ENCODE measurements at places on chromosomes 2 and 18.

GRCh38 chr2:39435234-39435633 lies 1.9 kb downstream of the MAP4K3 start:
- H3K4me3 ChIP-seq = peak overlapping the region; percentile 92
- H3K4me1 ChIP-seq = peaks cover 42% of the 10 kb centered on the region
- no peaks in the 10 kb centered on the region for H3K27me3 ChIP-seq
- no peak overlapping the region for H3K27ac ChIP-seq
- no peak for DNase-seq

DNA sequence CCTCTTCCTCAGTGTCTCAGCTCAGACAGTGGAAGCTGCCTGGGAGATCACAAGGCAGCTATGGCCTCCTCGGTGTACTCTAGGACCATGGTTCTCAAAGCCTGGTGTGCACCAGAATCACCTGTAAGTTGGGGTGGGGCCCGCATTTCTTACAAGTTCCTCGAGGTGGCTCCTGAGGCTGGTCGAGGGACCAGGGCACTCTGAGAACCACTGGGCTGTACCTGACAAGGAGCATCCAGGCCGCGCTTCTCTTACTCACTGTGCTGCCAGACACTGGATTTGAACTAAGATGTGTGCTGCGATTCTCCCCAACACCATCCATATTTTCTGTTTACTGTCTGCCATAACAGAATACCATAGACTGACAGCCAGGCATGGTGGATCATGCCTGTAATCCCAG lies 59.5 kb downstream of the DIPK1C start:
- H3K4me1 ChIP-seq = peaks cover 9% of the 10 kb centered on the region
- DNase-seq = no peak
- H3K4me3 ChIP-seq = no peak overlapping the region
- H3K27ac ChIP-seq = no peak overlapping the region
- H3K36me3 ChIP-seq = no peaks in the 10 kb centered on the region

DNA sequence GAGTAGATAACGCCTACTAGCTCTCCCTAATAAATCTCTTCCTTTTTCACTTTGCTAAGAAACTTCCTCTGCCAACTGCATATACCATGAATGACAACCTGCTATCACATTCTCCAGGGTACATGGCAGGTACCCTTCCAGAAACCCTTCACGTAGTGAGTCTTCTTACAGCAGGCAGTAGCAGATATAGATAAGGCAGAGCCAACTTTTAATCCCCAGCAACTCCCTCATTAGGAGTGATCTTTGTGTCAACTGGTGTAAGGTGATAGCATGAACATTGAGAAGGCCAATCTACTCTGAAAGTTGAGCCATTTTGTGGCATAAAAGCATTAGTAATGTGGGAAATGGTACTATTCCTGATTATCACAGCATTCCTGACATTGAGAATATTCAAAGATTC lies 5.7 kb upstream of the STK17B start:
- peaks cover 11% of the 10 kb centered on the region for H3K36me3 ChIP-seq
- H3K4me1 ChIP-seq = peaks cover 78% of the 10 kb centered on the region
- peak overlapping the region; percentile 70 for H3K4me3 ChIP-seq

GRCh38 chr2:54588244-54588899 lies 132.2 kb downstream of the SPTBN1 start:
- peak overlapping the region; percentile 93 for H3K27ac ChIP-seq
- H3K36me3 ChIP-seq = peaks cover 34% of the 10 kb centered on the region
- H3K4me3 ChIP-seq = peak overlapping the region; percentile 71

DNA sequence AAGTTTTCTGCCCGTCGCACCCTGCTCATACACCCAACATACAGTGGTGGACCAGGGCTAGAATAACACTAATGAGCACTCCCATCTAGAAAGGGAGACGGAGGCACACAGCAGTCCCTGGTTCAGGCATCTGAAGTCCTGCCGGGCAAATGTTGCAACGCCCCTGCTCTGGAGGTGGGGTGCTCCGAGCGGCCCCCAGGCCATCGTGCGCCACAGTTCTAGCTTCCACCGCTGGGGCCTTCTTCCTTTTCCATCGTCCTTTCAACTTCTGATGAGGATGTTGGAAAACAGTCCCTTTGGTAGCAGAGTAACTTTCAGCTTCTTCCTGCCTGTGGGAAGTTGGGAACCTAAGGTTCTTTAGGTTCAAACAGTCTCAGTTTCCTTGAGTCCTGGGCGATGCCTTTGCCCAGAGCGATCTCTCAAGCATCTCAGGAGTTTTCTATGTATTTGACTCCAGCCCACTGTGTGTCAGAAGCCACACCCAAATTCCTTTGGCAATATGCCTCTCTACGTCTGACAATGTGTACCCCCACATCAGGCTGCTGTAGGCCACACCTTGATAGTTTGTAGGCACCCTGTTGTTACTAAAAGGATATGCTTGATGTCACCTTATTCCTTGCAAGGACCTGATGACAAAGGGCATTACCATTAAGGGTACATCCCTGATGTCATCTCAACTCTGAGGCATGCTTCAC lies 258.8 kb downstream of the GLI2 start:
- no peaks in the 10 kb centered on the region for H3K27me3 ChIP-seq
- no peak overlapping the region for H3K4me3 ChIP-seq
- no peak overlapping the region for H3K27ac ChIP-seq
- H3K4me1 ChIP-seq = no peaks in the 10 kb centered on the region

DNA sequence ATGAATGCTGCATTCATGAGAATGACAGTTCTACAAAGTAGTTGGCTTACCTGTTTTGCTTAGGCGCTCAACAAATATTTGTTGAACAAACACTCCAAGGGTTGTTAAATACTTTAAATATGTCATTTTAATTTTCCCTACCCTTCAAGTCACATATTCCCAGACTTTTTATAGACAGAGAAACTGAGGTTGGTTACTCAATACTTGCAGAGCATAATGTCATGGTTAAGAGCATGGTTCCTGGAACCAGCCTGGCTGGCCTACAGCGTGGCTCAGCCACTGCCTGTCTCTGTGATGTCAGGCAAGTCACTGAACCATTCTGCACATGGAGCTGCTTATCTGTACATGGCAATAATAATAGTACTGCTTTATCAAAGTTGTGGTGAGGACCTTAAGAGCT lies 120.0 kb upstream of the STK17B start:
- no peak overlapping the region for H3K27ac ChIP-seq
- no peaks in the 10 kb centered on the region for H3K36me3 ChIP-seq
- H3K27me3 ChIP-seq = no peaks in the 10 kb centered on the region
- DNase-seq = no peak
- no peak overlapping the region for H3K4me3 ChIP-seq
- H3K4me1 ChIP-seq = peaks cover 38% of the 10 kb centered on the region

- H3K4me3 ChIP-seq = no peak overlapping the region
- no peaks in the 10 kb centered on the region for H3K4me1 ChIP-seq
- H3K36me3 ChIP-seq = no peaks in the 10 kb centered on the region
- no peak for DNase-seq
- no peak overlapping the region for H3K27ac ChIP-seq
Measured at GRCh38 chr2:168835969-168836368, 33.5 kb downstream of the NOSTRIN start.

DNA sequence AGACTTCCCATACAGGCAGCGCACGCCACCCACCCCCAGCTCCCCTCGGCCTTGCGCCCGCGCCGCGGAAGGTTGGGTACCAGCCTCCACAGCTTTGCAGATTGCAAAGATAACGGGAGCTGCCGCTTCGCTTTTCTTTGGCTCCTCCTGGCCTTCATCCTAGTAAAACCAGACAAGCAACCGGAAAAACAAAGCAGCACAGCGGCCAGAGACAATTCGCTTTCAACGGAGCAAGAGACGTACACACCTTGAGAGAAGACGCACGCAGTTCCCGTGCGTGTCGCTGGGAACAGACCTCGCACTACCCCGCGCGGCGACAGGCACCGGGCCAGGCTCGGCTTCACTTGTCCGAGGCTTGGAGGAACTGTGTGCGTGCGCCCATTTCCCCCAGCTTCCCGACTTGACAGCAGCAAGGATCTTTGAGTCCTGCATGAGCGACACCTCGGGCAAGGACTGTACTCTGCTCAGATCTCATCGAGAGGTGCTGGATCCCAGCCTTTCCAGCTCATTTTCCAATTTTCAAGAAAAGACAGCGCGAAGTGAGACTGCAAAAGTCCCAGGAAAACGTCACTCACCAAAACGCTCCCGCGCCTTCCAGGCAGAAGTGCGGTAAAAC lies 964 bp downstream of the ZBTB7C start:
- no peak overlapping the region for H3K27ac ChIP-seq
- DNase-seq = no peak
- peaks cover 4% of the 10 kb centered on the region for H3K4me1 ChIP-seq

- no peaks in the 10 kb centered on the region for H3K4me1 ChIP-seq
- no peak for DNase-seq
- H3K4me3 ChIP-seq = no peak overlapping the region
Measured at GRCh38 chr2:71716697-71717624, 263.6 kb downstream of the DYSF start.

DNA sequence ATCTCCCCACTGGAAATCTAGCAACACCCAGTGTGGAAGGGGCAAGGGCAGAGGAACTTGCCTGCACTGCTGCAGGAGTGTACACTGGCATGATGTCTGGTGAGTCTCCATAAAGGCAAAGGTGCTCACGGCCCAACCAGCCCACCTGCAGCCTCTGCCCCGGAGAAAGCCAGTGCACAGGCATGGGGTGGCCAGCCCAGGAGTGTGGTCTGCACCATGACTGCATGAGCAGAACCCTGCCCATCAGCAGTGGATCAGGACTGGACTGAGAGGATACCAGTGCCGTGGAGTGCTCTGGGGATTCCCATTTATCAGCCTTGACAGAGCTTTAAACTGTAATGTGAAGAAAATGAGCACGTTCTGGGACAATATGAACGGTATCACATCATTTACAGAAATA lies 342.6 kb upstream of the HS6ST1 start:
- H3K27me3 ChIP-seq = peaks cover 34% of the 10 kb centered on the region
- H3K27ac ChIP-seq = no peak overlapping the region
- DNase-seq = no peak
- no peaks in the 10 kb centered on the region for H3K36me3 ChIP-seq
- H3K4me3 ChIP-seq = no peak overlapping the region

DNA sequence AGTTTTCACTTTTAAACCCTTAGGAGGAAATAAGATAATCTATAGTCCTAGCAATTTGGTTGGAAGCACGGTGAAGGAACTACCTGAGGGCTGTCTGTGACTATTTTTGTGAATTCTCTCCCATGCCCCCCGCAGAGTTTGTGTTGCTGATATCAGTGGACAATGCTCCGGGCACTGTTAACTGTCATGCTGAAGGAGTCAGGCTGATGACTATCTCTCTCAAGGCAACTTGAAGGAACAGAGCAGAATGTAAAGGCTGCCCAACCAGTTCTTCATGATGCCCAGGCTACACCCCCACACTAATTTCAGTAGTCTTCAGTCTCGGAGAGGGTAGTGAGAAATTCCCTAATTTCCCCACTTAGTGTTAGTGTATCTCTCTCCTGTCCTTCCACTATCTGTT lies 21.6 kb upstream of the RAB6C start:
- no peak overlapping the region for H3K4me3 ChIP-seq
- peaks cover 2% of the 10 kb centered on the region for H3K27me3 ChIP-seq
- no peak for DNase-seq

DNA sequence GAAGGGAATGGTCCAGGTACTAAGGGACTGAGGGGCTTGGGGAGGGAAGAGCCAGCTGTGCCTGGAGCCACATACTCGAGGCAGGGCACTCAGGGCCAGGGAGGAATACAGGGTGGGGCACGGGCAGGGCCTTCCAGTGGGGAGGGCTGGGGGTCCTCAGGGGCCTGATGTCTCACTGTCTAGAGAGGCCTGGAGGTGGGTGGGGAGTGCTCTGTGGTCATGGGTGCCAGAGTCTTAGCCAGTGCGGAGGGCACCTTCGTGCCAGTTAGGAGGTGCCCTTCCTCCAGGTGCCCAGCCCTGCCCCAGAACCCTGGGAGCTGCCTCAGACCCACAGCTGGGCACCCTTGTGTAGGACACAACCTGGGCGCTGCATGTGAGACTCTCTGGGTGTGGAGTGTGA lies 81.2 kb downstream of the SMAD7 start:
- no peaks in the 10 kb centered on the region for H3K36me3 ChIP-seq
- no peak for DNase-seq
- H3K4me3 ChIP-seq = no peak overlapping the region
- H3K27me3 ChIP-seq = no peaks in the 10 kb centered on the region
- H3K4me1 ChIP-seq = peaks cover 20% of the 10 kb centered on the region

GRCh38 chr2:106851087-106851874 lies 34.7 kb downstream of the ST6GAL2 start:
- no peaks in the 10 kb centered on the region for H3K27me3 ChIP-seq
- H3K36me3 ChIP-seq = no peaks in the 10 kb centered on the region
- no peak overlapping the region for H3K27ac ChIP-seq
- no peaks in the 10 kb centered on the region for H3K4me1 ChIP-seq

DNA sequence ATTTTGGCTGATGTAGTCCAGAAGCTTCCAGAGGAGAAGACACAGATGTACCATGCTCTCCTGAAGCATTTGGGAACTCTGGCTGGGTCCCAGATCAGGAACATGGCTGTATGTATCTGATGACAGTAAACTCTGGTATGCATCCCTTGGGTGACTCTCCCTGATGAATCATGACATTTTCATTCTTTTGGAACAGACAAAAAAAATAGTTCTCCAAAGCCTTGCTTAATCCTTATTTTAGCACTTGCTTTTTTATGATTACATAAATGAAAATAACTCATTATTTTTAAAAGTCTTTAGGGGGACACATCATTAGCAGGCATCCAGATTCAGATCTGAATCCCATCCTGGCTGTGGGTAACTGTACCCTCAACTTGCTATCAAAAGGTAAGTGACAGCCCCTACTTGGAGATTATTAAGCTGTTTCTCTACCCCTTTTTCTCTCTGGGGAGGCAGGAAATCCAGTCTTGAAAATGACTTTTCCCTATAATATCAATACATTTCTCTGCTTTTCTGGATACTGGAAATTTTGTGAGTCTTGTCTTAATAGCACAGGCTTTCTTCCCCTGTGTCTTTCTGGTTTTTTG lies 23.3 kb downstream of the AOX1 start:
- H3K27ac ChIP-seq = no peak overlapping the region
- peaks cover 7% of the 10 kb centered on the region for H3K27me3 ChIP-seq
- peaks cover under 1% of the 10 kb centered on the region for H3K4me1 ChIP-seq
- DNase-seq = no peak

DNA sequence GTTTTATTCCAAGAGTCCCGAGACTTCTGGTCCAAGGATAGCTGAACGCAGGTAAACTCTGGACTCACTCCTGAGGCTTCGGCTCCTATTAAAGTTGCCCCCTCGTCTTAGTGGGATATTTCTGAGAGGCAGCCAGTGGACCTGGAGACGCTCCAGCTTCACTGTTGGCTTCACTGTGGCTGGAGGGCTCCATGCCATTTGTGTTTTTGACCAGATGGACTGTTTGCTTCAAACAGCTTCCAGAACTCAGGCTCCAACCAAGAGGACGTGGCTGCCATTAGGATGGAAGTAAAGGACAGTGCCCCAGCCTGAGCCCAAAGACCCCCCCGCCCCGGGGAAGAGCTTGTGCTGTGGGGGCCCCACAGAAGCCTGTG lies 94.4 kb upstream of the LDAH start:
- H3K4me3 ChIP-seq = no peak overlapping the region
- peaks cover 2% of the 10 kb centered on the region for H3K4me1 ChIP-seq
- no peak for DNase-seq
- H3K27ac ChIP-seq = no peak overlapping the region
- H3K27me3 ChIP-seq = peaks cover 5% of the 10 kb centered on the region

Data from T-helper 2 cell treated with Interferon-gamma antibody and Interleukin-4, amounts not matched to agents 5 μg/mL and 100 μg/mL, for 36 hours (primary cell).